ENCODE measurements at places on chromosomes 4 and X.

GRCh38 chr4:40550196-40550595 is 79.5 kb downstream of the RBM47 start:
- DNase-seq, result no peak

DNA sequence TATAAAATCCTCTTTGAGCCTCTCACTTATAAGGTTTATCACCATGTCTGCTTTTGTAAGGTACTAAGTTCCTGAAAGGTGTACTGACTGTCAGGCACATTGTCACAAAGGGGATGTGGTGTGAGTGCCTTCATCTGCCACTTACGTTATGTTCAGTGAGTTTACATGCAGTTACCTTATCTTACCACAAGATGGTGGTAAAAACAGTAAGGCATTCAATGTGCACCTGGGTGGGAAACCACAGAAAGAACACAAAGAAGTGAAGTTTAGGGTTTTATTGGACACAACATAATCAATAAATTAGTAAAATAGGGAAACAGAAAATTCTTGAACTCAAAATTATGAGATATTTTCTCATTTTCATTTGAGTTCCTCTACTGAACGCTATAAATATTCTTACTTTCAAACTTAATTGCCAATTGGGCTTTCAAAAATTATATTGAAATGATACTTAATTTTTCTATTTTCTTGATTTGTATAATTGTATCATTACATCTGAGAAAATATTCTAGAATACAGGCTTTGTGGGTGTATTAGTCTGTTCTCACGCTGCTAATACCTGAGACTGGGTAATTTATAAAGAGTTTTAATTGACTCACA is 650.8 kb downstream of the PCDH7 start:
- DNase-seq, result no peak

GRCh38 chr4:26235500-26235899 is 85.3 kb upstream of the RBPJ start:
- DNase-seq, result no peak

- no peak for DNase-seq
Observed at GRCh38 chr4:176622251-176622948, 170.3 kb downstream of the VEGFC start.

DNA sequence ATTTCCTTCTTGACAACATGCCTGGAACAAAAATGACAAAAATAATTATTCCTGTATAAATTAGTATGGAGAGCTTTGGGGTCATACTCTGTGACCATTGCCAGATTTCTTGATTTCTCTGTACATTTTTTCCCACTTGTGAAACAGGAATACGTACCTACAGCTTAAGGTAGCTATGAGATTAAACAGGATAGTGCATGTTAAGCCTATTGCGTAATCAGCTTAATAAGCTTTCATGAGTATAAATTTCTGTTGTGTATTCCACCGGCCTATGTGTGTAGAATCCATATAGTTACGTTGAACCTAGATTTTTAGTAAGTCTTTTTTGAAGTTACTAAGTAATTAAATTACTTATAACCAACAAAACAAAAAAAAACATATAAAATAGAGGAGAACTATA is 334.9 kb downstream of the DCTD start:
- DNase-seq, result no peak

- DNase-seq, result no peak
Observed at GRCh38 chrX:116449156-116449555, 12.8 kb downstream of the SLC6A14 start.

GRCh38 chrX:152658302-152658701 is 20.6 kb downstream of the GABRQ start:
- no peak for DNase-seq

DNA sequence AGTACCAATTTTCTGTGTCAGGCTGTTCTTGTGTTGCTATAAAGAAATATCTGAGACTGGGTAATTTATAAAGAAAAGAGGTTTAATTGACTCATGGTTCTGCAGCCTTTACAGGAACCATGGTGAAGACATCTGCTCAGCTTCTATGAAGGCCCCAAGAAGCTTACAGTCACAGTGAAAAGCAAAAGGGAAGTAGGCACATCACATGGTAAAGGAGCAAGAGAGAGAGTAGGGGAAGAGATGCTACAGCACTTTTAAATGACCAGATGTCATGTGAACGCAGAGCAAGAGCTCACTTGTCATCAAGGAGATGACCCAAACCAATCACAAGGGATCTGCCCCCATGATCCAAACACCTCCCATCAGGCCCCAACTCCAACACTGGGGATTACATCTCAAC is 174.3 kb downstream of the ATP10D start:
- no peak for DNase-seq

GRCh38 chr4:168852933-168853713 is 156.9 kb downstream of the CBR4 start:
- no peak for DNase-seq

DNA sequence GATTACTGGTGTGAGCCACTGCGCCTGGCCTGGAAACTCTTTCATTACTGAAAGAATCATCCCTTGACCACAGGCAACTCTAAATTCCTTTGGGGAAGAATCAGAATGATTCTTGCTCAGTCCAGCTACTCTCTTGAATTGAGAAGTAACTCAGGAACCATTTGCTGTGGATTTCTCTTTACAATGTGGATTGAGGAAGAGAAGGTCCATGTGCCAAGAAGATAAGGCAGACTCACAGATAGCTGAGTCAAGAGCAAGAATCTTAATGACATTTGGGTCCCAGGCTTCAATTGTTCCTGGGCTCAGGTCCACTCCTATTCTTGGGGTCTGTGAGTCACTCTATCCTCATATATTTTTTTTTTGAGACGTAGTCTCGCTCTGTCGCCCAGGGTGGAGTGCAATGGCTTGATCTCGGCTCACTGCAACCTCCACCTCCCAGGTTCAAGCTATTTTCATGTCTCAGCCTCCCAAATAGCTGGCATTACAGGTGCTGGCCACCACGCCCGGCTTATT is 6.2 kb upstream of the MGARP start:
- no peak for DNase-seq

DNA sequence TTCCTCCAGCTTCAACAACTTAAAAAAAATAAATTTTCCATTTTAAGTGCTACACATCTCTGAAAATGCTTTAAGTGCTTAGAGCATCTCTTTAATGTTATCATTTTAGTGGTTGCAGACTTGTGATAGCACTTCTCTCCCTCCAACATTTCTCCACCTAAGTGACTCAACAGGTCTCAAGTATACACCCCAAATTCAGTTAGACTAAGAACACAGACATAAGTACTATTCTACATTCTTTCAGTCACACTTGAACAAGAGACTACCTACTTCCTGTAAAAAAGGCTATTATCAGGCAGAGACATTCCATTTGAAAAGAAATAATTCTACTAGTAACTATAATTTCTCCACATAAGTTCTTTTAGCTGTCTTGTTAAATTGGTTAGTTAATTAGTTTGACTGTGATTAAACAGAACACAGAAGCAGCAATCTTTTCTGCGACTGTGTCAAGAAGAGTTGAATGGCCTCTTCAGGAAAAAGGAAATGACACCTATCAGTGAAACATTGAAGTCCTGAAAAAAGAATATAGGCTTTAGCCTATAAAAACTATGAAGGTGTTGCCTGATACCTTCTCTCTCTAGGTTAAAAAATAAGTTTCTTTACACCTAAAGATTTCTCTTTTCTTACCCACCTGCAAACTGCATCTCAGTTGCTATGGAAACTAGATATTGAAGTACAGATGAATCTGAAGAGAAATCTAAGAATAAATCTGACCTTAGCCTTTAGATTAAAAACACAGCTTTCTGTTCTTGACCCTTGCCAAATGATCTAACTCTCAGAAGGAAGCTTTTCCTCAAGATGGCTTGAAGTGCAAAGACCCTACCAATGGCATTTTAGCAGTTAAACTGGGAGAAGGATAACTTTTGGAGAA is 18.0 kb downstream of the NAF1 start:
- no peak for DNase-seq

DNA sequence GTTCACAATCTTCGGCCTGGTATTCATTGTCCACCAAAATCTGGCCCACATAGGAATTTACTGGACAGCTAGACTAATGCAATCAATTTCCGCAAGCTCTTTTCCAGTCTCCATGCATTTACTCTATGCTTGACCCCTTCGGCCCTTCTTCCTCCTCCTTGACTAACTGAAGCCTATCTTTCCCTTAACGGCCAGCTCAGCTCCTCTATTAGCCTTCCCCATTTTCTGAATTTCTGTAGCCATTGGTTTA is 1.2 kb upstream of the PHKA2 start:
- DNase-seq, result no peak

DNA sequence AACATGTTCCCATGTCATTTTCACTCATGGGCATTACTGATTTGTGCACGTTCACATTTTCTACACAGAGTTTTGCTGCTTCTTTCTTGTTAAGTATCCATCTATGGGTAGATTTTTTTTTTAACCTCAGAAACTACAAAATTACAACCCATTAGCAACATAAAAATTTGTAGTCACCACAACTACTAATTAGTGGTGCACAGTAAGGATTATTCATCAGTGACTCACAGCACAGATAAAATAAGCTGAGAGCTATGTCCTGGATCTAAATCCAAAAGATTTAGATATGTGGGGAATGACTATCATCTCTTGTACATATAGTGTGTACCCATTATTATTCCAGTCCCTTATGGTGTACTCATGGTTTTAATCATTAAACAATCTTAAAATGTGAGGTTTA is 19.7 kb upstream of the AMELX start:
- DNase-seq, result no peak
